ENCODE measurements at places on chromosomes 7 and 10.

DNA sequence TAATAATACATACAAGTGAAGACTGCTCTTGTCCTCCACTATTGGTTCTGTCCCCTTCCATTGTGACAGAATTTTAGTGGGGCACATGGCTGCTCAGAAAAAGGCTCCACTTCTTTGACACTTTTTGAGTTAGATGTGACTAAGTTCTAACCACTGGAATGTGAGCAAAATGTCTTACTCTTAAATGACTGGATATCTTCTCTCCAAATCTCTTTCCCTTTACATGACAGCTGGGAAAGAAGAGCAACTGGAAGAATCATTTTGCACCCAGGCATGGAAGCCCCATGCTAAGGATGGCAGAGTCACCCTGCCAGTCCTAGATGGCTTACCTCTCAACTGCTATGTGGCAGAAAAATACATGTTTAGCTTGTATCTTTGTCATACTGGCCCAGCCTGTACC, 97.7 kb downstream of the CACNA2D1 start:
- DNase-seq = peak; percentile 2

GRCh38 chr7:93937818-93938217, 16.3 kb downstream of the GNG11 start:
- no peak for DNase-seq

- DNase-seq = no peak
Observed at GRCh38 chr10:63744060-63744941, 223.1 kb downstream of the REEP3 start.

GRCh38 chr10:77692782-77693181, 55.2 kb upstream of the KCNMA1 start:
- peak; percentile 28 for DNase-seq

DNA sequence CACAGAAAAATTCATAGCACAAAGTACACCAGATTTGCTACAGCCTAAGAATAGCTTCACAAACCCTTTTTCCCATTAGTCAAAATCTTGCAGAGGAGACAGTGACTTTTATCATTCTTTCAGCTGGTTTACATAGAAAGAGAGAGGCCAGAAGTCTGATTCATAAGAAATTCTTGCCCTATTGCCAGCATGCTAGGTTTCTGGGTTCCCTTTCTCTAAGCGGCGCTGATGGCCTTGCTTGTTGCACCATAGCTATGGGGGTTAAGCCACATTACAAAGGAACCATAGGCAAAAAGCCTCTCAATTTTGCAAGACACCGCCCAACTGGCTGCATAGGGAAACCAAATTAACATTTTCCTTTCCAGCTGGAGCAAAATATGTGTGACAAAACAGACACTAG, 87.4 kb downstream of the ZNF467 start:
- DNase-seq = peak; percentile 5

- no peak for DNase-seq
Observed at GRCh38 chr7:47387506-47387905, 194.4 kb downstream of the TNS3 start.

- DNase-seq = no peak
Observed at GRCh38 chr10:46541017-46541661, 15.3 kb downstream of the GPRIN2 start.

- no peak for DNase-seq
Observed at GRCh38 chr10:15482156-15482555, 111.1 kb upstream of the FAM171A1 start.

DNA sequence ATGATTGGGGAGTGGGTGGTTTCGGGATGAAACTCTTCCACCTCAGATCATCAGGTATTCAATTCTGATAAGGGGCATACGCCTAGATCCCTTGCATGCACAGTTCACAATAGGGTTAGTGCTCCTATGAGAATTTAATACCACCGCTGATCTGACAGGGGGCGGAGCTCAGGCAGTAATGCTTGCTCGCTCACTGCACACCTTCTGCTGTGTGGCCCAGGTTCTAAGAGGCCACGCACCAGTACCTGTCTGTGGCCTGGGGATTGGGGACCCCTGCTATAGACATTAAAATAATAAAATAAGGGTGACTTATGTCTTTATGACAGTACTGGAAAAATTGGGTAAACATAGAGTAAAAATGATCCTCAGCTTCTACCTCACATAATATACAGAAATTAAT, 66.1 kb downstream of the SAMD9 start:
- no peak for DNase-seq

DNA sequence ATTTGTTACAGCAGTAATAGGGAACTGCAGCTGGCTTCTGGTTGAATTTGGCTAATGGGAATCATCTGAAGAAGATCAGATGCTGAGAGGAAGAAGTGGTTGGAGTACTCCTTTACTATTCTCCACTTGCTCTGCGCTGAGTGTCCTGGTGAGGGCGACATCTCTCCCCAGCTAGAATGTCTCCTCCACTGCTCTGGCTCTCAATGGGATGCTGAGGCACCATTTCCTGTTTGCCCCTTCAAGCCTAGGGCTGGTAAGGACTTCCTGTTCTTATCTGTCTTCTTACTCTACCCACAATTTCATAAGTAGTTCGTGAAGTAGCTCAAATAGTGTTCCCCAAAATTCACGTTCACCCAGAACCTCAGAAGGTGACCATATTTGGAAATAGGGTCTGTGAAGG, 43.2 kb upstream of the TES start:
- DNase-seq = no peak

DNA sequence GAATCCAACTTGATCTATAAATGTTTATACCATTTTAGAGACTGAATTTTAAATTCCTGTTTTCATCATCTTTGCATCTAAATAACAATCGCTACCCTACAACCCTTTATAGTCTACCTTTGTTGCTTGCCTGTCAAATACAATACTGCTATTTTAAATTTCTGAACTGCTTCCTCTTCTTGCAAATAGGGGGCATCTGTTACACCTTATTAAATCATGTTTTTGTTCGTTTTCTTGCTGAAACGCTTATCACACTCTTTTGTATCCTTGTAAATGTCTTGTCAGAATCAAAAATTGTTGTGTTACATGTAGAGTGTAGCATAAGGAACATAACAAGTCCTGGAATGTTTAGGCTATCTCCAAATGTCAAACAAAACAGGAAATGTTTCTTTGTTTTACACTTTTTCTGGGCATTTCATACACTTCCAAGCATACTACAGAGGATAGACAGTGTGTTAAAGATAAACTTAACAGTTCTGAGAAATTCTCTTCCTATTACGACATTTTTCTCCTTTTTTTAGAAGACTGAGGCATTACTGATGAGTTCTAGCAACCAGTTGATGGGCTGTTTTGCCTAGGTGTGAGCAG, 281.3 kb downstream of the GPR158 start:
- no peak for DNase-seq

DNA sequence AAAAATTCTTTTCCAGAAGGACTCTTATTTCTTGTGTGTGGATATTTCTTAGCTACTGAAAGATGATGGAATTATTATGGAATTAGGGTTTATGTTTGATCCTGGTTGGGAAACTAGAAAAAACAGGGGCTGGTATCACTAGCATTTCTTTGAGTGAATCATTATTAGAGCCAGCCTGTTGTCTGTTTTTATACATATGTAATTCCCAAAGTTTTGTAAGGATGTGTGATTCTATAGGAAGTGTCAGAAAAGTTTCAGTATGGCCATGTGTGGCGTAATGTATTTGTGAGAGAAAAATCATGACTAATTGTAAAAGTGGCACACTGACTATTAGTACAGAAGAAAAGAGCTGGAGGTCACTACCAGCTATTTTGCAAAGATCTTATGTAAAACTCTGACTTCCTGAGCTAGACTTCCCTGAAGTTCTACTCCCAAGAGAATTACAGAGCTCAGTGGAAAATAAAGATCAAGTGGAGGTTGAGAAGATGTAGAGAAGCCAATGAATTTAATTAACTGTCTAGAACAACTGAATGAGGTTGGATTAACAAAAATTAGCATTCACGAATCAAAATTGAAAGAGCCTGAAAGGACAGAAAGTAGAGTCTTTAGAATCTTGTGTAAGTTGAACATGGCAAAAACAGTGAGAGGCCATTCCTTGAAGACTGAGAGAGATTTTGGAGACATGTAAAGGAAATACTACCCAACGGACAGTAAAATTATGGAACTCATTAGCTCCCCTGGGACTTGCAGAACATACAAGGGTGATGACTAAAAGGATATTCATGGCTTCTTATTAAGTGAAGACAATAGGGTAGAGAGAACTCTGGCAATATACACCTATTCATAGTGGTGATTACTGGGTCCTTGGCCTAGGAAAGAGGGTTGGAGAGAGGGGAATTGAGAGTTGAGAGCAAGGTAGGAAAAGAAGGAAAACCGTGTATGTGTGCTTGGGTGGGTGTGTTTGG, 12.5 kb downstream of the ZNF365 start:
- peak; percentile 18 for DNase-seq

- no peak for DNase-seq
Observed at GRCh38 chr7:120402079-120402767, 129.2 kb downstream of the KCND2 start.

DNA sequence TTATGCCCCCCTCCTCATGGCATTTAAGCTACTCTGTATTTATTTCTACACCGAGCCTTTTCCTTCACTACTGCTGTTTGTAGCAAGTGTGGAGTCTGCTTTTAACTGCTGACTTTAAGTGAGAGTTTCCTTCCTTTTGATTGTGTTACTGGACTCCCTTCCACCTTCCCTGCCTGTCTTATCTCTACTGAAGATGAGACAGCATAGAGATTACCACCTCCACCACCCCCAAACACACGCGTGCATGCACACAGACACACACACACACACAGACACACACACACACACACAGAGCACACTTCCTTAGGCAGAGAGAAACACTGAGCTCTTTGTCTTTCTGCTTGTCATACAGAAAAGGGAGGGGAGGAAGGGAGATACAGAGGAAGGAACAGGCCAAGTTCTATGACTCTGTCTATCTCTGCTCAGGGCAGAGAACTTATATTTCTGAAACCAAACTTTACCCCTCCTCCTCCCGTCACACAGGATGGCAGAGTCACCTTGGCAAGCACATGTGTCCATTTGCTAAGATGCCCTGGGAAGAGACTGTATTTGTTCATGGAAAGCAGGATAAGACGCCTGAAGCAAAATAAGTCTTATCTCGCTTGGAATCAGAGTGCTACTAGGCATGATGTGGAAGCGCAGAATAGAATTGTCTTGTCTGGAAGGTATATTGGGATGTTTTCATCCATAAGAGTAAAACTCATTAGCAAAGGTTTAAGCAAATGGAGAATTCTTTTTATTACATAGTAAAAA, 81.8 kb upstream of the CAV2 start:
- no peak for DNase-seq

DNA sequence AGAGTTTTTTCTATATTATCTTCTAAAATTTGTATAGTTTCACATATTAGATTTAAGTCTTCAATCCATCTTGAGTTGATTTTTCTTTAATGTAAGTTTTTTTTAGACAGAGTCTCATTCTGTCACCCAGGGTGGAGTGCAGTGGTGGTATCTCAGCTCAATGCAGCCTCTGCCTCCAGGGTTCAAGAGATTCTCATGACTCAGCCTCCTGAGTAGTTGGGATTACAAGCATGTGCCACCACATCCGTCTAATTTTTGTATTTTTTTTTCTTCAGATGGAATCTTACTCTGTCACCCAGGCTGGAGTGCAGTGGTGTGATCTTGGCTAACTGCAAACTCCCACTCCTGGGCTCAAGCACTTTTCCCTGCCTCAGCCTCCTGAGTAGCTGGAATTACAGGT, 143.4 kb upstream of the ZNF92 start:
- peak; percentile 57 for DNase-seq

DNA sequence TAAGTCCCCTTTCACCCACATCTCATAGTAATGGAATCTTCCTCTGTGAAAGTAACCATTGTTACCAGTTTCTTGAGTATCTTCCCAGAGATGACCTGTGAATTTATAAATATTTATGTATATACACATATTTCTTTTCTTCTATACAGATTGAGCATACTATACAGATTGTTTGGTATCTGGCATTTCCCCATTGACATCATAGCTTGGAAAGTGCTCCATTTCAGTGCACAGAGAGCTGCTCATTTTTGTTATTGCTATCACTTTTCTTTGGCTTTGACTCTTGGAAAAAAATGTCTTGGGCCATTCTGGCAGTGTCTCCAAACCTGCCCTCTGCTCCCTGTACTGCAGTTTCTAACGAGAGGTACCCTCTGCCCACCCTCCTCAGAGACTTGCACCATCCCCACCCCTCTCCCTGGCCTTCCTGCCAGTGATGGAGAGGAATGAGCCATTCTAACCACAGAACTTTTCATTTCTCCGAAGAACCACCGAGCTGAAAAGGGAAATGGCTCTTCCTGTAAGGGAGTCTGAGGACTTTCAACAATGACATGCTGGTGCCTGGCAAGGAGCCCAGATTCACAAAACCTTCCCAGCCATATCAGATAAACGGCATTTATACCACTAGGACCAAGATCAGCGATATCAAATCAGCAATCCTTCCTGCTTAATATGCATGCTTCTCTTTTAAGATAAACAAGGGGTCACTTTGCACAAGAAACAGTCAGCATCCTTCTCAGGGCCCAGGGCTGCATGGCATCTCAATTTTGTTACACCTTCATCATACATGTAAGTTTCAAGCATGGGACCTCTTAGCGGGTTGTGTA, 19.7 kb upstream of the CCSER2 start:
- peak; percentile 92 for DNase-seq

GRCh38 chr10:84493951-84494848, 165.8 kb downstream of the CCSER2 start:
- peak; percentile 86 for DNase-seq

DNA sequence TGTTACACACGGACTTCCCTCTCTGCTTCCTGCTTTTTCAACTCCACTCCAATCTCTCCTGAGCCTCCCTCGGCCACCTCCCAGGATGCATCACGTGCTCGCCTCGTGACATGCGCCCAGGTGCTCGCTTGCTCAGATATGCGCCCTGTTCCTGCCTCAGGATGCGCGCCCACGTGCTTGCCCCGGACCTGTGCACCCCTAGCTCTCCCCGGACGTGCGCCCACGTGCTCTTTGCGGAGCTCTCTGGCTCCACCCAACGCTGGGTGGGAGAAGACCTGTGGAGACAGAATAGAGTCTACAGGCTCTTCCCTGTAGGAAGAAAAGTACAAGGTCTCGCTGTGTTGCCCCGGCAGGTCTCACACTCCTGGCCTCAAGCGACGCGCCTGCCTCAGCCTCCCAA, 23.1 kb downstream of the PARD3 start:
- no peak for DNase-seq

GRCh38 chr7:12490107-12490688, 80.3 kb upstream of the SCIN start:
- DNase-seq = peak; percentile 39

DNA sequence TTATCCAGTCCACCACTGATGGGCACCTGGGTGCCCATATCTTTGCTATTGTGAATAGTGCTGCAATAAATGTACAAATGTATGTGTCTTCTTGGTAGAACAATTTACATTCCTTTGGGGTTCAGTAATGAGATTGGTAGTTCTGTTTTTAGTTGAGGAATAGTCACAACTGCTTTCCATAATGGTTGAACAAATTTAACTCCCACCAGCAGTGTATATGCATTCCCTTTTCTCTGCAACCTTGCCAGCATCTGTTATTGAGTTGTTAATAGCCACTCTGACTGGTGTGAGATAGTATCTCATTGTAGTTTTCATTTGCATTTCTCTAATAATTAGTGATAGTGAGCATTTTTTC, 27.8 kb downstream of the COA1 start:
- no peak for DNase-seq

GRCh38 chr7:135901585-135902540, 75.3 kb downstream of the MTPN start:
- DNase-seq = no peak

All from M059J (cell line).